ENCODE measurements at places on chromosomes 16 and 17. TPM values are rescaled to one million over a fixed set of nuclear protein-coding genes. Genes with fewer than 3 reads are reported as not detected.

The TMIGD1 gene
- not detected for total RNA-seq

The ABCC12 gene
- not detected for total RNA-seq

The TM4SF5 gene
- total RNA-seq, result 0.72 TPM

The KRTAP2-3 gene
- total RNA-seq, result not detected

The KCNJ18 gene
- total RNA-seq, result not detected

DNA sequence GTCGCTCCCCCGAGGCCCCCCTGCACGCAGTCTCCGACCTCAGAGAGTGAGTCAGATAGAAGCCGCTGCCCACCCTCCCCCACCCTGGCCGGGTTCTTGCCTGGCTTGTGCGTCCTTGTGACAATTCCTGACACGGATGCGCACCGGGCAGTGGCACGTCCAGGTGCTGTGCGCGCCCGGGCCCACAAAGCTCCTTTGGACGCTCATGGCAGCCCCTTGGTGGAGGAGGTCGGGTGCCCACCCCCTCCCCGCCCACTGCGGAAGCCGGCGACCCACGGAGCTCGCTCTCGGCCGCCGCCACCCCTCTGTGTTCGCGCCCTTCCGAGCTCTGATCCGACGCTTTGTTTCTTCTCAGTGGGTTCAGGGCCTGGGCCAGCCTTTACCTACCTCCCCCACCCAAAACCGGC, 662 bp upstream of the TUBB3 start:
- DNase-seq, result no peak
- H3K36me3 ChIP-seq, result no peaks in the 10 kb centered on the region
- H3K27me3 ChIP-seq, result no peaks in the 10 kb centered on the region
- peak overlapping the region; percentile 80 for H3K27ac ChIP-seq
- H3K4me1 ChIP-seq, result peaks cover 26% of the 10 kb centered on the region

- H3K4me3 ChIP-seq, result no peak overlapping the region
- no peaks in the 10 kb centered on the region for H3K27me3 ChIP-seq
- DNase-seq, result no peak
- H3K4me1 ChIP-seq, result peaks cover 10% of the 10 kb centered on the region
- no peaks in the 10 kb centered on the region for H3K36me3 ChIP-seq
Measured at GRCh38 chr16:69855592-69855991, 93.5 kb downstream of the WWP2 start.

GRCh38 chr17:14738652-14738988, 437.7 kb downstream of the HS3ST3B1 start:
- DNase-seq, result no peak
- H3K4me1 ChIP-seq, result peaks cover 17% of the 10 kb centered on the region
- no peaks in the 10 kb centered on the region for H3K36me3 ChIP-seq
- H3K27me3 ChIP-seq, result no peaks in the 10 kb centered on the region
- no peak overlapping the region for H3K4me3 ChIP-seq

DNA sequence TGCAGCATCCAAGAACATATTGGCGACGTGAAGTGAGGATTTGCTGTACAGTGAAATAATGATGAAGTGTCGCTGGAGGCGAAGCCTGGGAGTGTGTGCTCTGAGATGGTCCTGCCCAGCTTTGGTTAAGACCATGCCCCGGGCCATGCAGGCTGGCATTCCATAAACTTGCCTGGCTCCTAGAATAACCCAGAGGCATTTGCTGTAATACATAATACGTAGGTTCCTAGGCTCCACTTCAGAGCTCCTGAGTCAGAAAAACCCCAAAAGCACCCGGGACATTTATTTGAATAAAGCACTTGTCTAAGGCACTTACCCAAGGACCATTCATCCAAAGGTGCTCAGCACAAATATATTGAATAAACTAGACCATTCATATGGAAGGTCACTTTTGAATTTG, 279.3 kb downstream of the ABCC12 start:
- no peaks in the 10 kb centered on the region for H3K27me3 ChIP-seq
- H3K27ac ChIP-seq, result no peak overlapping the region
- no peak overlapping the region for H3K4me3 ChIP-seq
- DNase-seq, result no peak
- no peaks in the 10 kb centered on the region for H3K36me3 ChIP-seq

DNA sequence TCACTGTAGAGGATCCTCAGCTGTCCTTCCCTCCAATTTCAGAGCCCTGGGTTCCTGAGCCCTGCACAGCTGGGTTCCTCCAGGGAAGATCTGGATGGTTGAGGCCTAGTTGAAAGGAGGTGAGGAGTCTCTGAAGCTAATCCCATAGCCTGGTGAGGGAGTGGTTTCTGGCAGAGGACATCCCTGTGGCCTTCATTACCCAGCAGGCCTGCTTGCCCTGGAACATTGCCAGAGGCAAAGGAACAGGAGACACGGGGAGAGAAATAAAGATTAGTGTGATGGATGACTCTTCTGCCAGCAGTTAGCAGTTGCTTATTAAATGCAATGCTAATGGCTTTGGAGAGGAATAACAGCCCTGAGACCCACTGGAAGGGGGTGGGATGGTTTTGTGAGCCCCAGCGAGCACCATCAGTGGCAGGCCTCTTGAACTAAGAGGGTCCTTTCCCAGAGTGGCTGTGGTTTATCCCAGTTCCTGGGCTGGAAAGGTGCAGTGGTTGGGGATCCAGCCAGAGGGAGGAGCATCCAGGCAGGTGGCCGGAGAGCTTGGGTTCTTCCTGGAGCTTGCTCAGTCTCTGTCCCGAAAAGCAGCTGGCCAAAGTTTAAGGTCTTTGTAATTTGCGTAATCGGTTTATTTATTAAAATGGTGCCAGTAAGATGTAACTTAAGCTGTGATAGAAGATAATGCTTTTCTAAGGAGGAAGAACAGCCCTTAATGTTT, 209.7 kb downstream of the CCDC182 start:
- H3K36me3 ChIP-seq, result no peaks in the 10 kb centered on the region
- H3K4me3 ChIP-seq, result no peak overlapping the region
- no peaks in the 10 kb centered on the region for H3K27me3 ChIP-seq
- peaks cover 10% of the 10 kb centered on the region for H3K4me1 ChIP-seq
- H3K27ac ChIP-seq, result peak overlapping the region; percentile 23

DNA sequence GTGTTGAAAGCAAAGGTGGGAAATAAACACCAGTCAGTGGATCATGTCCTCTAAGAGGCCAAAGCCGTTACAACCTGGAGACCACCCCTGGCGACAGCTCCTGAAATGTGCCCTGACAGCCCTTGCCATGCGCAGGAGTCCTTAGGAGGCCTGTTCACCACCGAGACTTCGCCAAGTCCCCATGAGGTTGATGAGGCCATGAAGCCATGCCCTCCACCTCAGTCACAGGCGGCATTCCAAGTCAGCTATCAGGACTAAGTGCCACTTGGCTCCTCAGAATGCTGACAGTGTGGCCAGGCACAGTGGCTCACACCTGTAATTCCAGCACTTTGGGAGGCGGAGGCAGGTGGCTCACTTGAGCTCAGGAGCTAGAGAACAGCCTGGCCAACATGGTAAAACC, 27.1 kb downstream of the ADAM11 start:
- H3K4me1 ChIP-seq, result no peaks in the 10 kb centered on the region
- H3K27ac ChIP-seq, result no peak overlapping the region
- no peaks in the 10 kb centered on the region for H3K27me3 ChIP-seq
- H3K4me3 ChIP-seq, result no peak overlapping the region
- no peaks in the 10 kb centered on the region for H3K36me3 ChIP-seq

DNA sequence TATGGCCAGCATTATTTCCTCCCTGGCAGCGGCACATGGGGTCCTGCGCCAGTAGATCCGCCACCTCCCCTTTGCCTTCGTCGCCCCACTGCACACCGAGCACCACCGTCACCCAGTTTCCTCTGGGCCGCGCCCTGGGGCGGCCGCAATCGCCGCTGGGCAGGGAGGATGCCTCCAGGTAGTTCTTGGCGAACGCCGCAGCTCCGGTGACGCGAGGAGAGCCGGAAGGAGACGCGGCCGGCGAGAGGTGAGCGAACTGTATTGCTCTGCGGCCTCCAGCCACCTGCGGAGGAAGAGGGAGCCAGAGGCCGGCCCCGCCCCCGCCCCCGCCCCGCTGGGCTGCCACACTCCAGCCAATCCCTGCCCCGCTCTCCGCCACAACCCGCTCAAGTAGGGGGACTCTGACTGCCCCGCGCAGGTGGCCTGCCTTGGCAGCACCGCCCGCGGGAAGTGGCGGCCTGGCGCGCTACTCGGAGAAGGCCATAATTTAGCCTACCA, 11.8 kb upstream of the SLFN13 start:
- DNase-seq, result peak; percentile 87
- no peaks in the 10 kb centered on the region for H3K27me3 ChIP-seq
- H3K27ac ChIP-seq, result no peak overlapping the region
- peak overlapping the region; percentile 7 for H3K4me3 ChIP-seq
- no peaks in the 10 kb centered on the region for H3K4me1 ChIP-seq
- no peaks in the 10 kb centered on the region for H3K36me3 ChIP-seq

DNA sequence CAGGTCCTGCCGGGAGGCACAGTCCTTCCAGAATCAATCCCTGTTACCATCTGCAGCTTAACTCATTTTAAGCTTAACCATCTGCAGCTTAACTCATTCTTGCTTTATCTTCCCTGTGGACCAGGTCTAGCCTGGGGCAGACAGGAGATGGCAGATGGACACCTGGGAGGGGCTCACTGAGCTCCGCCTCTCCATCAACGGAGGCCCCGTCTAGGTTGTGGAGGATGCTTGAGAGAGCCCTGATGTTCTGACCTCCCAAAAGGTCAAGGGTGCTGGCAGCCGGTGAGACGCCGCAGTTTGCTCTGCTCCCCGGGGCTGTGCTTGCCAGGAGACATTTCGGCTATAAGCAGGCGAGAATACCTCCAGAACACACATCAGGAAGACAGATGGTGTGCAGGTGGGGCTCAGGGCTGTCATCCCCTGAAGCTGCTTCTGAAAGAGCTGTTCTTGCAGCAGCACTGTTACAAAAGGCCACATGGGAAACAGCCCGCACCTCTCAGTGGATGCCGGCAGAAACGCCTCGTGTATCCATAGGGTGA, 41.3 kb downstream of the BAIAP2 start:
- no peak for DNase-seq
- no peaks in the 10 kb centered on the region for H3K4me1 ChIP-seq
- H3K27ac ChIP-seq, result no peak overlapping the region
- H3K4me3 ChIP-seq, result no peak overlapping the region
- H3K36me3 ChIP-seq, result no peaks in the 10 kb centered on the region

DNA sequence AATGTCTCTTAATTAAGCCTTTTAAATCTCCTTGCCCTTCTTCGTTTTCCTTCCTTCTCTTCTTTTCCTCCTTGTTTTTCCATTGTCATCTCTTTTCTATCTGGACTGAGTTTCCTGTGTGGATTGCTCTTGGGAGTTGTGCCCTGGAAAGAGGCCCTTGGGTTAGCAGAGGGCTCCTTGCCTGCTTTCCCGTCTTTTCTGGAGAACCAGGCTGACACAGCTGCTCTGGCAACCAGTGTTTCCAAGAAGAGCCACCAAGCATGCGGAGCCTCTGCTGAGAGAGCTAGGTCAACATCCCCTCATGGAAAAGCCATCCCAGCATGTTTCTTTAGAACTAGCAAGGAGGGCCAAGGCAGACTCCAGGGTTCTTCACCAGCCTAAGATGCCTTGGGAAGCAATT, 75.4 kb downstream of the HLF start:
- H3K27ac ChIP-seq, result no peak overlapping the region
- H3K4me1 ChIP-seq, result no peaks in the 10 kb centered on the region
- no peak for DNase-seq
- no peak overlapping the region for H3K4me3 ChIP-seq
- H3K36me3 ChIP-seq, result no peaks in the 10 kb centered on the region

GRCh38 chr16:12061336-12062055, 85.0 kb downstream of the SNX29 start:
- DNase-seq, result no peak
- H3K36me3 ChIP-seq, result no peaks in the 10 kb centered on the region
- no peaks in the 10 kb centered on the region for H3K4me1 ChIP-seq
- no peak overlapping the region for H3K27ac ChIP-seq
- H3K4me3 ChIP-seq, result no peak overlapping the region

GRCh38 chr16:24520983-24521382, 18.4 kb upstream of the RBBP6 start:
- no peak overlapping the region for H3K27ac ChIP-seq
- no peak for DNase-seq
- no peak overlapping the region for H3K4me3 ChIP-seq
- no peaks in the 10 kb centered on the region for H3K36me3 ChIP-seq
- H3K4me1 ChIP-seq, result no peaks in the 10 kb centered on the region

GRCh38 chr17:14289162-14289561, 11.7 kb upstream of the HS3ST3B1 start:
- no peak overlapping the region for H3K4me3 ChIP-seq
- H3K27me3 ChIP-seq, result peaks cover 2% of the 10 kb centered on the region
- DNase-seq, result no peak
- no peak overlapping the region for H3K27ac ChIP-seq
- H3K36me3 ChIP-seq, result no peaks in the 10 kb centered on the region

GRCh38 chr17:62630365-62631085, 3.1 kb downstream of the MRC2 start:
- no peaks in the 10 kb centered on the region for H3K4me1 ChIP-seq
- no peak overlapping the region for H3K27ac ChIP-seq
- no peak for DNase-seq
- H3K4me3 ChIP-seq, result no peak overlapping the region

DNA sequence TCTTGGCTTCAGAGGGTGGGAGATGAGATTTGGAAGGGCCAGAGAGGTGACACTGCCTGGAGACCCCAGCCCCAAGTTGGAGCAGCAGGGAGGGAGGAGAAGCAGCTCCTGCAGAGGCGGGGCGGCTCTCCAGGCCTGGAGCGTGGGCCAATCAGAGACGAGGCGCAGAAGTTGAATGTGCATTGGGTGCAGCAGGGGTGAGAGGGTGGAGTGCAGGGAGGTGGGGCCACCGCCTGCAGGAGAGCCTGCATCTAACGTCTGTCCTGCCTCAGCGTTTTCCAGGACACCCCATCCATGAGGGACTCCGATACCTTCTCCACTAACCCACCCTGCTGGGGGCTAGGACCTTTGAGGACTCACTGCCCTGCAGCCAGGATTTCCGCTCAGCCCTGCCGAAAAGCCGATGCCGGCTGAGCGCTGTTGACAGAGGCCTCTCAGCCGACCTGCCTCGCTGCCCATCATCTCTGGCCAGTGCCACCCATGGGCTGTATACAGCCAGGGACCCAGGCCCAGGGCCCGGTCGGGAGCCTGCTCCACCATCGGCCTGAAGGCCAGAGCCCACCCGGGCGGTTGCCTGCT, 146.2 kb downstream of the ENGASE start:
- DNase-seq, result no peak
- H3K4me3 ChIP-seq, result no peak overlapping the region
- H3K27ac ChIP-seq, result no peak overlapping the region
- peaks cover 11% of the 10 kb centered on the region for H3K27me3 ChIP-seq

GRCh38 chr16:11585460-11586377, 1.0 kb downstream of the LITAF start:
- peak overlapping the region; percentile 55 for H3K4me3 ChIP-seq
- no peaks in the 10 kb centered on the region for H3K4me1 ChIP-seq
- H3K27me3 ChIP-seq, result no peaks in the 10 kb centered on the region
- no peaks in the 10 kb centered on the region for H3K36me3 ChIP-seq
- peak; percentile 45 for DNase-seq

DNA sequence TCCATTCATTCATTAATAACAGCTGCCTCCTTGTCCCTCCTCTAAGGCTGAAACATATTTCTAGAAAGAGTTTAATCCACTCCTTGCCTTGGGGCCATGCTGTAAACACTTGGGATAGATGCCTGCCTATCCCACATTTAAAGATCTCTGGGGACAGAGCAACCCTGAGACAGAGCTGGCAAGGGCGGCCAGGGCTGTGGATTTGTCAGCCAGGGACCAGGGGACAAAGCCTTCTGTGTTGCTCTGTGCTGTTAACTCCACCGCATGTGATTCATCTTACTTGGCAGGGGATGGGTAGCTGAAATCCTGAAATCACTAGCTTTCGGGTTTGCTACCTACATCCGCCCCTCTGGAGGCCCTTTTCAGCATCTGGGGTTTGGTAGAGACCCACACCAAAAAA, 392.9 kb downstream of the SLC39A11 start:
- DNase-seq, result no peak
- H3K27me3 ChIP-seq, result no peaks in the 10 kb centered on the region
- H3K4me1 ChIP-seq, result no peaks in the 10 kb centered on the region
- H3K4me3 ChIP-seq, result no peak overlapping the region
- H3K27ac ChIP-seq, result no peak overlapping the region

- H3K36me3 ChIP-seq, result no peaks in the 10 kb centered on the region
- H3K27me3 ChIP-seq, result no peaks in the 10 kb centered on the region
- no peaks in the 10 kb centered on the region for H3K4me1 ChIP-seq
- H3K27ac ChIP-seq, result no peak overlapping the region
Measured at GRCh38 chr17:40727447-40728231, 24.1 kb upstream of the KRT24 start.

Data from pancreas (tissue), 10 donors.